T-helper 22 cell (primary cell): ENCODE measurements at places on chromosomes 2 and 18.

DNA sequence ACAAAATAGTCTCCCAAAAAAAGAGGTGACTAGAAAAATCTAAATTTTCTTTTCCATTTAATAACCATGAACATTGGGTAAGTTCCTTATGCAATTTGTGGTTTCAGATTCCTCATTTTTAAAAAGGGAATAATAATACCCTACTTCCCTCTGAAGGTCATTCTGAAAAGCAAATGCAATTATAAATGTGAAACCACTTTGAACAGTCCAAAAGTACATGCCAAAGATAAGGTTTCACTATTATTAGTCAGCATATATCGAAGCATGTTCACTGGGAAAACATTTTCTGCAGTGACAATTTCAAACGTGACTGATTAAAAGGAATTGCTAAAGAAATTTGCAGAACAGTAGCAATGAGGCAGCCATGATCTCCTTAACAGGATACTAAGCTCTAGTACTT lies 100.1 kb upstream of the RNF152 start:
- no peak for DNase-seq

GRCh38 chr2:138722316-138722715 lies 57.9 kb downstream of the NXPH2 start:
- DNase-seq: no peak

DNA sequence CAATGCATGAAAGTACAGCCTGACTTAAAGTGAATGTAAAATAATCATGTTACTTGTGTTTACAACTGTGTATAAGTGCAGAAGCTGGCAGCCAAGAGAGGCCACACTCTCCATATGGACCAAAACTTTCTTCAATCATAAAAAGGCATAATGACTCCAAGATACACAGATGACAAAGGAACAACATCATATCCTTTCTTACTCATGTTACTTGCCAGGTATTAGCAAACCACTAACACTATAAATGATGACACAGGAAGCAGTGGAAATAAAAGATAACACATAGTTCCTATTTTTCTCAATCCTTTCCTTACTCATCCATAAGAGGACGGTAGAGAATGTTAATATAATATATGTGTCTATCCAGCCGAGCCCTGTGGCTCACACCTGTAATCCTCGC lies 400.0 kb upstream of the CDH2 start:
- DNase-seq: no peak

DNA sequence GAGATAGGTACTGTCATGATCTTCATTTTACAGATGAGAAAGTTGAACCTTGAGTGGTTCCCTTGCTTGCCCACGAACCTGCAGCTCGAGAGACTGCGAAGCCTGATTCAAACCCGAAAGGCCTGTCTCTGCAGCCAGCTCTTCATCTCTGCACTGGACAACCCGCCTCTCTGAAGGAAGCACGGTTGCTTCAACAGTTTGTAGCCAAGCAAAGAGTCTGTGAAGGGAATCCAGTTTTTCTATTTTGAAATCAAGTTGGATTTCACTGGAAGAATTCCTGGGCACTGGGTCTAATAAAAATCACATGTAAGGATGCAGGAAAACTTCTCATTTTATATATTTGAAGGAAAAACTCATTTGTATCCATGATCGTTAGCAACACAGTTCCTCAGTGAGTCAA lies 21.3 kb upstream of the ICOS start:
- DNase-seq: no peak

- DNase-seq: no peak
These were observed 325.8 kb upstream of the REG3G start for GRCh38 chr2:78699696-78700095.

- no peak for DNase-seq
These were observed 29.4 kb upstream of the LPIN2 start for GRCh38 chr18:3042379-3042778.

DNA sequence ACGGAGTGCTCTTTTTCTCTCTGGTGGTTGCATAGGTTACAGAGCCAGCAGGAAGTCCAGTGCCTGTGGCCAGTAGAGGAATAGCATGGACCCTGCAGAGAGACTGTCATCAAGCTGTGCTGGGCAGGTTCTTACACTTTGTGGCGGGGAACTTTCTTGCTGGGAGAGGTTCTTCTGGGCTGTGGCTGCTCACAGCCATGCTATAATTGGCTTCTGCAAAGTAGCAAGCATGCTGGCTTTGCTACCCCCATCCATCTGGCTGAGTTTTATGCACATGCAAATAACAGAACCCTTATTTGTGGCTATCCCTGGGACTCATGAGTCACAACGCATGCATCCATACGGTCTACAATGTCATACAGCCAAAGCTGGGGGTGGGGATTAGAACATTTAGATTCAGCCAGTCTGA lies 68.9 kb downstream of the PLCL1 start:
- no peak for DNase-seq

DNA sequence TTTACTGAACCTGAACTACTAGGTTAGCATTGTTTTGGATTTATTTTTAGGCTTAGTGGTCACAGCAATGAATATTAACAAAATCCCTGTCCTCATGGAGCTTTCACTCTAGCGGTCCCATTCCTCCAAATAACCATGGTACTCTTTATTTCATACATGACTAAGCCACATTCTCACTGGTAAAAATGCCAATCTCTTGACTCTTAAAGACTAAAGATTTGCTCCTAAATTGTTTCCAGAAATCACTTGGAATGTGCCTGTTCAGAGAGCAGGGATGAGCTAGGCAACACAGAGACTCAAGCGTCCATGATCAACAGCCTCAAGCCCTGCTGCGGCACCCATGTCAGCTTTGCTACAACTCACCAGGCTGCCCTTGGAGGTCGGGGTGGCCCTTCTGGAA lies 13.5 kb downstream of the LMAN1 start:
- no peak for DNase-seq

GRCh38 chr2:17793803-17794354 lies 22.4 kb upstream of the MSGN1 start:
- DNase-seq: no peak

DNA sequence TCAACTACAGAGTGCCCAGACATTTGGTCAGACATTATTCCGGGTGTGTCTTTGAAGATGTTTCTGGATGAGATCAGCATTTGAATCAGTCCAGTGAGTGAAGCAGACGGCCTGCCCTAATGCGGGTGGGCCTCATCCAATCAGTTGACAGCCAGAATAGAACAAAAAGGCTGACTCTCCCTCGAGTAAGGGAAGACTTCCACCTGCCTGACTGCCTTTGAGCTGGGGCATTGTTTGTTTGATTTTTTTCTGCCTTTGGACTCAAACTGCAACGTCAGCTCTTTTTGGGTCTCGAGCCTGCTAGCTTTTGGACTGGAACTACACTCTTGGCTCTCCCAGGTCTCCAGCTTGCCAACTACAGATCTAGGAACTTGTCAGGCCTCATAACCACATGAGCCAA lies 111.7 kb upstream of the AGAP1 start:
- DNase-seq: no peak

DNA sequence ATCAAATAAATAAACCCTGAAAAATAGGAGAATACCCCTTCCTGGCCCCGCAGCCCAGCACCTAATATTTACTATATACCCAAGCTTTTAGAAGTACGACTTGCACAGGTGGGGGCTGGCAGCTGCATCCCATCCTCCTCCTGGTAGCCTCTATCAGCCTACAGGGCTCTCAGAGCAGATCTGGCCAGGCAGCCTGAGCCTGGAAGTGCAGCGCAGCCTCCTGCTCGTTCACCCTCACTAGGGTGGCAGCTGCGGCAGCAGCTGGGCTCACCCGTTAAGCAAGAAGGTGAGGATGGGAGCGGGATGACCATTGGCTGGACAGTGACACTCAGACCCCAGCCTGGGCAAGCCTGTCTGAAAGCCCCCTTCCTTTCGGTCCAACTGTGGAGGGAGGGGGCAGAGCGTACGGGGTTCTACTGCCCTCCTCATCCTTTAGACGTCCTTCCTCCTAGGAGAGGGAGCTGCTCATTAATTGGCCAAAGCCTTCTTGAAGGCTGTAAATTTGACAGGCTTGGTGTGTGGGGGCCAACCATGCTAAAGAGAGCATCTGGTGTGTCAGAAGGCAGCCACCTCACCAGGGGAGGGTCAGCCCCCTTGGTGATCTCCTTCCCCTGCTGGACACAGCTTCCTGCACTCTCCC lies 23.3 kb downstream of the MPHOSPH10 start:
- DNase-seq: no peak

DNA sequence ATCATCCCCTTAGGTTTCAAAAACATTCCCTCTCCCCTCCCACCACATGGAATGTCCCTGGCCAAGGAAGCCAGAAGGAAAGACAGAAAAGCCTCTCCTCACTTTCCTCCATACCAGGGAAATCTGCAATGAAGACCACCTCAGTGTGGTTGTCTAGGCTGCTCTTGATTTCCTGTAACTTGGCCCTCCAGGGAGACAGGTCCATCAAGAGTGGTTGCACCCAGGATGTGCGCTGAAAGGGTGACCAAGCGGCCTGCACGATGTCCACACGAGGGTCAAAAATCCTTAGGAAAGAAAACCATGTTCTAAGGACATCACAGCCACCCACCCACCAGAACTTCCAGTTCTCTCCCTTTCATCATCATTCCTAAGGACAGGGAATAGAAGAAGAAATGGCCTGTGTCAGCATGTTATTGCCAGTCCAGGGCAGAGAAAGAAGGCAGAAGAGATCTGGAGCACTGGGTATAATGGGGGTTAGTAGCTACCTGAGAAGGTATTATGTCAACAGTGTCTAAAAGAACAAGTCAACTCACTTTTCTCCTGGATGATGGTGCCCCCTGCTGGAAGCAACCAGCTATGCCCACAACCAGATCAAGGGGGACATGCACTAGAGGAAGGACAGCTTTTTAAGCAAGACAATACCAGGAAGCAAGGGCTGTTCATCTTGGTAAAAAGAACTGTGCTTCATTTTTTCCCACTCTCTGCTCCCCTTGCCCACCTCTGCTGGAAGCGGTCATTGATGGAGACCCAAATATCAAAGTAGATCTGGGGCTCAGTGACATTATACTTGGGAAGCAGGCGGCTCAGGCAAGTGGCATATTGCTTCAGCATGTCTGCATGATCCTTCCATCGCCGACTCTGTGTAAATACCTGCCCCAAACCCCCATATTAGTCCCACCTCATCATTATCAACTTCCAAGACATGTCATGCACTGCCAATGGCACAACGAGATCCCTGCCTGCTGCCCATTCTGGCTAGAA lies 9.3 kb downstream of the GGCX start:
- DNase-seq: peak; percentile 68

GRCh38 chr2:206231669-206232286 lies 42.7 kb upstream of the ZDBF2 start:
- DNase-seq: no peak
